ENCODE measurements at places on chromosomes 1 and 21.

GRCh38 chr1:218537122-218537913, 192.2 kb downstream of the TGFB2 start:
- no peak for DNase-seq

GRCh38 chr1:156927215-156928042, 7.0 kb downstream of the LRRC71 start:
- DNase-seq: peak; percentile 92

DNA sequence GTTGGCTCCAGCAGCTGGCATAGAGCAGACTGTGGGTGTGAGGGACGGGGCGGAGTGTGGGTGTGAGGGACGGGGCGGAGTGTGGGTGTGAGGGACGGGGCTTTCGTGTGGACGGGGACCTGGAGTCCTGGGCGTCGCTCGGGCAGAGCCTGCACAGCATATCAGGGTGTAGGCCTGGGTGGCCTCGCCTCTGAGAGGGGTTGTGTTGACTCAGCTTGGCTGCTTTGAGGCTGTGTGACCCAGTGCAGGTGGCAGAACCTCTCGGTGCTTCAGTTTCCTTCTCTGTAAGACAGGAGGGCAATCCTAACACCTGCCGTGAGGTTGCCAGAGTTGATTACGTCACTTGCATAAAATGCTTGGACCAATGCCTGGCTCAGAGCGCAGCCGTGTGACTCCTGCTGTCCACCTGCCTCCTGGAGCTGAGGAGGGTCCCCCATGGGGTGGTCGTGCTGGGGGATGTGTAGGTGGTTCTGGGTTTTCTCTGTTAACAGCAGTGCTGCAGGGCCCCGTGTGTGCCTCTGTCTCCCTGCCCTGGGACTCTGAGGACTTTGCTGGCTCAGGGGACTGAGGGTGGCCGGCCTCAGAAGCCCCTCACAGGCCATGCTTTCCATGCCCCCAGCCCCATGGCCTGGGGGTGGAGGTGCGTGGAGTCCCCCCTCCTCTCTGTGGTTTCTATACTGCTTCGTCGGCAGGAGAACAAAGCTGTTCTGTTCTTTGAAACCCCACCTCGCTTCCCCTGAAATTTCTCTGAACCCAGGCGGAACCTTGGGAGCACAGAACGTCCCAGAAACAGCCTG, 15.4 kb downstream of the PDXK start:
- peak; percentile 75 for DNase-seq

DNA sequence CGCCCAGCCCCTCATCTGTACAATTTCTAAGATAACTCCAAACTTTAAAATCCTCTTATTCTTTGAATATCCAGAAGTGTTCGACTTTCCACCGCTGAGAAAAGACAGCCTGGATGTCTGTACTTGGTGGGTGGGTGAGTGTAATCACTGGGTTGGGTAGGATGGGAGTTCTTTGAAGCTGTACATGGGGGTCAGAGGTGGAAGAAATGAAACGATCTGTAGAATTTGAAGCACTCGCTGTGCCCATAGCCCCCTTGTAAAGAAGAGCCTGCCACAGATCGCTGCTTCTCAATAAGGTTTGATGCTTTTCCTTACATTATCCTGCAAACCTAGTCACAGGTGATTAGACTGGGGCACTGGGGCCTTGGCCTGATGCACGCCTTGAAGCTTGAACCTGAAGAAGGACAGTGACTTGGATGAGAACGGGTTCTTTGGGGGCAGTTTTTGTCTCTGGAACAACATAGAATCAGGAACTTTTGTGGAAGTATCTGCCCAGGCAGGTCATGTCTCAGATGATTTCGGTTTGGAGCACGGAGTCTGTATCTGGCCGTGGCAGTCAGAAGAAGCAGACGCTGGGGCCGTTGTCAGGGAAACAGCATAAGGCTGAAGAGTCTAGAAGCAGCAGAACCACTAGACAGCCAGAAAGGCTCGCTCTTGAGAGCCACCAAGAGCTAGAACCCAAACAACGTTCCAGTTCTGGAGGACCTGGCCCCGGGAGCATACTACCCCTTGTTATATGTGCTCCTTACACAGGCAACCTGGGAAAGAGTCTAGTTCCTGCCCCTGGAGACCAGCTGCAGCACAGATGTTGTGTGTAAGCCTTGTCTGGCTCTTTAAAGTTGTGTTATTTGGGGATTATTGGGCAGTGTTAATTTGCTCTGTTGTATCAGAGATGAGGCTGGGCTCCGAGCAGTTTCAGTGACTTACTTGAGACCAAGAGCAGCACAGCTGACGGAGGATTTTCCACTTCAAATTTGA, 45.1 kb upstream of the SCCPDH start:
- DNase-seq: no peak
